IPS DF 19.7 (cell line): ENCODE measurements at places on chromosomes 3 and 15.

GRCh38 chr3:180808823-180809575 lies 103.5 kb upstream of the FXR1 start:
- no peak for DNase-seq

DNA sequence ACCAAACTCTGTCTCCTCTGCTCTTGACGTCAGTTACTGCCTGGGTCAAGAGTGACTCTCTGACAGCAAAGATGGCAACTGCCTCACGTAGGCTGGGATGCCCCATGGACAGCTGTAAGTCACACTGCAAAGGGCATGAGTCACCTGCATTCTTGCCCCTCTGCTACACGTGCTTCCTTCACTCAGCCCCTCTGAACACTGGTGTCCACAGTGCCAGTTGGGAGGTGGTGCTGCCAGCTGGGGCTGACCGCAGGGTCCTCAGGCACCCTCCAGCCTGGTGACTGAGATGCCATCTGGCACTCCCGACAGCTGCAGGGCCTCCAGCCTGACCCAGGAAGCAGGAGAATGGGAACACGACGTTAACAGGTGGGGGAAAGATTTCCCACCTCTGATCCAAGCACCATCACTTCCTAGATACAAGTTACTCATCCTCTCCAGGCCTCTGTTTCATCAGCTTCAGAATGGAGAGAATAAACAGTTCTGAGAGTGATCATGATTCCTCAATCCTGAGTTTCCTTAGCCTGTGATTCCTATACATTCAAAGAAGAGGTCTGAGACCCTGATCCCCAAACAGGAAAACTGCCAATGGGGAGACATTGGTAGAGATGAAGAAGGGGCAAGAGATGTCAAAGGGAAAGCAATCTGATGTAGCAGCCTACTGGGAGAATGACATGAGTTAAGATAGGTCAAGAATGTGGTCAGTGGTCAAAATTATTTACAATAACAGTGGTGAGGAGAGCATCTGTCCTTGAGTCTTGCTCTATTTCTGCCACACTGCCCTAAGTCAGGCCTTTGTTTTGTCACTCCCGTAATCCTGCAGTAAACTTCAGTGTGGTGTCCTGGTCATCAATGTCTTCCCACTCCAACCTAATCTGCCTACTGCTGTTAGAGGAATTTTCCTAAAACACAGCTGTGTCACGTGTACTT lies 86.1 kb upstream of the BCL6 start:
- no peak for DNase-seq

DNA sequence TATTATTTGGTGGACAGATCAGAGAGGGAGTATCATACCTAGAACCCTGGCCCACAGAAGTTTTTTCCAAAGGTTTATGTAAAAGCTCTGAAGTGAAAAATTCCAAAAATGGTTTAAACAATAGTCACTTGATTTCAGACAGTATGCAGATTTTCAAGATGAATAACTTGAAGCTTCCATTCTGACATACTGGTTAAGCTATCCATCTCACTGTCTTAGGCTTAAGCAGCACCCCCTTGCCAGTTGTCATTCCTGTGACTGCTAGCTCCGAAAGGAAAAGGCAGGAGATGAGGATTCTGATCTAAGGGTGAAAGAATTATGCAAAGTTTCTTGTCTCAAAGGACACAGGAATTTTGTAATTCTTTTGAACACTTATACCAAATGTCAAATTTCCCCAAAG lies 337.5 kb upstream of the THBS1 start:
- no peak for DNase-seq

- no peak for DNase-seq
These were observed 52.6 kb downstream of the NSUN3 start for GRCh38 chr3:94115482-94115881.

GRCh38 chr3:24451461-24452099 lies 43.1 kb downstream of the THRB start:
- DNase-seq = no peak

DNA sequence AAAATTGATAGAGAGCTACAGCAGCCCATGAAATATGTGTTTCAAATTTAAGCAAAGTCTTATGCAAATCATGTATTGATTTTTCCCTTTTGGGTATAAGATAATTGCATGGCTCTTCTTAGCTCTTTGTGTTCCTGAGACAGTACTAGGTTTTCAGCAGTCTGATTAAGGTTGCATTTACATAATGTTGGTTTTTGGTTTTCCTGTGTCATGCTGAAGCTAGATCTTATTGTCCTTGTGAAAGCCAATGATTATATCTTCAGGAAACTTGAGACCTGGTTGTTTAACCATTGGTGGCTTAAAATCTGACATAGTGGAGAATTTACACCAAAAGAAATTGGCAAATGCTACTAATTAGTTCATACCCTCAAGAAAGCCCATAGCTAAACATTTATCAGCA lies 392.6 kb downstream of the ZPLD1 start:
- DNase-seq = no peak

GRCh38 chr15:44194323-44195150 lies 534 bp downstream of the FRMD5 start:
- DNase-seq = no peak

- DNase-seq = no peak
These were observed 731 bp downstream of the ZNF710 start for GRCh38 chr15:90001683-90002427.

DNA sequence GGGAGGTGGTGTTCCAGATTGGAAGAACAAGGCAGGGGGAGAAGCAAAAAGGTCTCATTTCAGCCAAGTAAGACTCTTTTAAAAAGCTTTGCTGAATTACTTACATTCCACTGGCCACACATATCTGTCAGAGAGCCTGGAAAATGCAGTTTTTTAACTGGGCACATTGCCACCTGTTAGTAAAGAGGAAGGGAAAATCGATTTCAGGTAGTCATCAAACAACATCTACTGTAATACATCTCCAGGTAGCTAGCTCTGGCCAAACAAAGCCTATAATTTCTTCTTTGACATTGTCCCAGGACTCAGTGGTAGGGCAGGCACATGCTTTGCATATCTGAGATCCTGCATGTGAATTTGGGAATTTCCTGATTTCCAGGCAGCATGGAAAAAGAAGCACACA lies 480.7 kb upstream of the SUCLG2 start:
- DNase-seq = no peak

DNA sequence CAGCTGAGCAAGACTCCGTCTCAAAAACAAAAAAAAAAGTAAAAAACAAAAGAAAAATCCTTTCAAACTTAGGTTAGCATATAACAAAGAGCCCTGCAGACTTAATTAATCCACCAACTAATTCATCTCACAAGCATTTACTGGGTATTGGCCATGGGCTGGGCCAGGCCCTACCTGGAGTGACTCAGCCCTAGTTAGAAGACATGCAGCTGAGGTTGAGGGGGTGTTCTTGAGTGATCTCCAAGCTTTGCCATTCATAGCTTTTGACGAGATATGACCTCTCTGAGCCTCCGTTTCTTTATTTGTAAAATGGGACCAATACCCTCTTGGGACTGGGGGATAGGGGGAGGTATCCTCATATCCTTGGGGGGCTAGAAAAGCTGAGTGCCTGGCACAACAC lies 7.8 kb downstream of the FBXL22 start:
- DNase-seq = no peak

GRCh38 chr15:80216911-80217310 lies 35.1 kb downstream of the CTXND1 start:
- no peak for DNase-seq

DNA sequence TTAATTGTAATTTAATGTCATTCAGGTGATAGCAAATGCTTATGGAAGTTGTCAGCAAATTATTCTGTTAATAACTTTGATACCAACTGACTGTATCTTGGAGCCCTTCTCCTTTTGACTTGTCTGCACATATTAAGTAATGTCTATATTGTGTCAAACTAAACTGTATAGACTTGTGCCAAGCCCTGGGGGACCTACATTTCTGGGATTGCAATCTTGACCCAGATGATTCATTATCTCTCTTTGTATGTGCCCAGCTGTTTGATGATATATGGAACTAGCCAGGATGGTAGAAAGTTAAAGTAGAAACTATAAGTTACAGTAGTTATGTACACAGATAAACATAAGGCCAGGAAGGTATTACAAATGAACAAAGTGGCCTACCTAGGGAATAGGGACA lies 402.8 kb upstream of the RARB start:
- DNase-seq = no peak

DNA sequence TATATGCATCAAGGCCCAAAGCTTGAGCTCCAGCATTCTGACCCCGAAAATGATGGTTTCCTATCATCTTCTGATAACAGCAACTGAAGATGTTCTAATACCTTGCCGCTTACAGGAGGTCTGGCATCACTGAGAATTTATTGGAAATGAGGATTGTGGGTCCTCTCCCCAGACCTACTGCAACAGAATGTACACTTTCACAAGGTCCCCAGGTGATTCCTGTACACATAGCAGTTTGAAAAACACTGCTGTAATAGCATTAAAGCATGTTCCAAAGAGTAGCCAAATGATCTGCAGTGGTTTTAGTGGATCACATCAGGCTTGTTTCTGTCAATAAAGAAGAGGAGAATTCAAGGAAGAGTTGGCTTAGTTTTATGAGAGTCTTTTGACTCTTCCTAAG lies 11.3 kb downstream of the TGFBR2 start:
- no peak for DNase-seq

GRCh38 chr15:93072011-93072410 lies 17.0 kb downstream of the RGMA start:
- DNase-seq = no peak

- no peak for DNase-seq
These were observed 40.6 kb downstream of the ASB7 start for GRCh38 chr15:100642950-100643338.

DNA sequence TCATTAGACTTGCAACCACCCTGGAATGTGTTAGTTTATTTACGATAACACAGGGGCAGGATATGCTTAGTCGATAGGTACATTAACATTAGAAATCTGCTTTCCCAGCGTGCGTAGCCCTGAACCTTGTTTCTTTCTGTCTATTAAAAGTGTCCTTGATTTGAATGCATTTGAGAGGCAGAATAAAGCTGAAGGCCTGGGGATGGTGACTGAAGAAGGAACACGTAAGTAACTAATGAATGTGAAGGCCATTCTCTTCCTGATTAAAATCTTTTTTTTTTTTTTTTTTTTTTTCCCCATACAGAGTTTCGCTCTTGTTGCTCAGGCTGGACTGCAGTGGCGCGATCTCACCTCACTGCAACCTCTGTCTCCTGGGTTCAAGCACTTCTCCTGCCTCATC lies 142.8 kb upstream of the CHRM5 start:
- no peak for DNase-seq

GRCh38 chr3:107987036-107987939 lies 103.5 kb downstream of the CD47 start:
- DNase-seq = no peak

DNA sequence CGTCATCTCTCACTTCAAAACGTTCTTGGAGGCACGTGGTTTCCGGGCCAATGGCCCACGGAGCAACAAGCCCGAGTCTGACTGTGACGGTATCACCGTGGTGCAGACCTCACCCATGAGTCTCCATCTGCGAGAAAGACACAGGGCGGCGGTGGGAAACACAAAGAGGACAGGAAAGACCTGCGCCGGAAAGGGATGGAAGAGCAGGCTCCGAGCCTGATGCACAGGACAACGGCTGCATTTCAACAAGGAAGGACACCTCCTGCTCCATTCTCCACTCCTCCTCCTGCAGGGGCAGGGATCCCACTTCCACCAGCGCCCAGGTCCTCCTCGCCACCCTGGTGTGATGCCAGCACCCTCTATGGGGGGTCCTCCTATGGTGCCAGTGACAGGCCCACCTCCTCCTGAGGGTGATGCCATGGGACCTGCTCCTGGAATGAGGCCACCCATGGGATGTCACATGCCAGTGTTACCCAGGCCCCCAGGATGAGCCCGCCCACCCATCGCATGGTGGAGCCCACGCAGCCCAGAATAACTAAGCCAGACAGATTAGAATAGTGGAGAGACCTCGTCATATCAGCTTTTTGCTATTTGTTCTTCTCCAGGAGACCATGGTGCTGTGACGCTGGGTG lies 73.0 kb upstream of the PCSK6 start:
- DNase-seq = no peak

- DNase-seq = no peak
These were observed at the start of gene FLNB for GRCh38 chr3:58008141-58009025. TSS of gene FLNB (plus strand) at chr3:58008422. CDS start at chr3:58008565, 143 bp downstream.

GRCh38 chr3:28739647-28740046 lies 391.0 kb upstream of the AZI2 start:
- DNase-seq = no peak

- peak; percentile 25 for DNase-seq
These were observed 25.5 kb downstream of the SETD5 start for GRCh38 chr3:9422712-9423424.

DNA sequence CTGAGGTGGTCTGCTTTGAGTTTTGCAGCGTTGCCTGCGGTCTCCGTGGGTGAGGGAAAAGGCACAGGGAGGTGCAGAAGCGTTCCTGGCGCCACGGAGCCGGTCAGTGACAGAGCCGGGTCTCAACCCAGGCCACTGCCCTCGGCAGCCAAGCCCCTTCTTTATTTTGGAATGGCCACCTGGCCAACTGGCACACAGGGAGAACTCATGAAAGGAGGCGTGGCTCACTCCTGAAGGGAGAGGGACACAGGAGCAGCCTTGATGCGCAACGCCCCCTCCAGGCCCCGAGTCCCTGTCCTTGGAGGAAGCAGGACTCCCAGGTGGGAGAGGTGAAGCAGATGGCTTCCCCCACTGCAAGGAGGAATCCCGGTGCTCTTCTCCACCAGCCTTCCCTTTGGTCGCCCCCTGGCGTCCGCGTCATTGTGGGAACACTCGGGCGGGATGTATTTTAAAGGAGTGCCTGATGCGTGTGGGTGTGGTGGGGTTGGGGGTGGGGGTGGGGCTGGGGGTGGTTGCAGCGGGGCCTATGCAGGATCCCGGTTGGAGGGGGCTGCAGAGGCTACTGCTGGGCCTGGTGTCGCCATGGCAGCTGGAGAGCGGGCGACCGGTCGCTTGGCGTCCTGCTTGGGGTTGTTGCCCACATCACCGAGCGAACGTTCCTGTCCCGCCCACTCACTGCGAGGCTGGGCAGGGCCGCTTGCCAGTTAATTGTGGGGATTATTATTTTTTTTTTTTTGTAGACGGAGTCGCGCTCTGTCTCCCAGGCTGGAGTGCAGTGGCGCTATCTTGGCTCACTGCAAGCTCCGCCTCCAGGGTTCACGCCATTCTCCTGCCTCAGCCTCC lies 32.6 kb downstream of the APBA2 start:
- DNase-seq = peak; percentile 91

- no peak for DNase-seq
These were observed 231.6 kb downstream of the CACNA2D3 start for GRCh38 chr3:54353946-54354345.

- no peak for DNase-seq
These were observed 8.6 kb downstream of the GABRR3 start for GRCh38 chr3:98026425-98027084.

- no peak for DNase-seq
These were observed 162.7 kb upstream of the MEIS2 start for GRCh38 chr15:37262922-37263608.

DNA sequence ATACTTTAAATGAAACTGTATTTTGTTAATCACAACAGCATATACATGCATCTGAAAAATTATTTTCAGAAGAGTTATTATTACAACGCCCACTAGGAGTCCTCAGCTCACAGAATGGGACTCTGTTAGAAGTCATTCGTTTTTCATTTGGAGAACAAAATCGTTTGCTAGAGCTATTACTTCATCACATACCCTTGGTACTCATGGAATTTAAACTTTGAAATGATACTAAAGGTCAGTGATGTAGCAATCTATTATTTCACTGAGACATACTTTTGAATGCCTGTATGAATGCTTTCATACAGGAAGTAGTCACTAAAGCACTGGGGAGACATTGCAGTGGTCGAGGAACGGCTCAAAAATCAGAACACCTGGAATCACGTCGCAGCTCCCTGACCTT lies 198.1 kb downstream of the MBNL1 start:
- no peak for DNase-seq
